ENCODE measurements at places on chromosomes 1 and 21.

- no peak for DNase-seq
Measured at GRCh38 chr1:56645677-56646305, 677 bp downstream of the PRKAA2 start.

DNA sequence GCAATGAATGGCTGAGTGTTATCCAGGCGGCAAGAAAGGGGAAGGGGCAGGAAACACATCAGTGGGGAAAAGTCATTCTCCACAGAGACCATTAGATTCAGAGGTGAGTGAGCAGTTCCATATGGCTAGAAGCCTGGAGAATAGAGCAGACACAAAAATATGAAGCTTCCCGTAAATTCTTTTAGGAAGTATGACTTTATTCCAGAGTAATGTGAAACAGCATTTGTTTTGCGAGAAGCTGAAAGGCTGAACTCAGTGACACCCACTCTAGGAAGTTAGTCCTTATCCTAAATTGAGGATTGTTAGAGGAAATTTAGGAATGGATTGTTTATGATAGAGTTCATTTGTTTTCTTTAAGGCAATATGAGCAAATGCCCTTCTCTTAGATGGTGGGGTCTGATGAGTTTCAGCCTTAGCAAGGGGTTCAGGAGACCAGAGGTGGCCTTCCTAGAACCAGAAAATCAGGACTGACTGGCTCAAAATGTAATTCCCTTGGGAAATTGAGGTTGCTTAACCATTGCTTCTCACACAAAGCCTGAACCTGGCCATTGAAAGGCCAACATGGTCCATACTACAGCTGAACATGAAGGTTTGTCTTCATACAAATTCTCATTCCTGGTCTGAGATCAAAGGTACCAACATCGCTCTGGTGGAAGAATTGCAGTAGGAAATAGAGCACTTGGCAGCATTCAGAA lies 167.5 kb downstream of the TPR start:
- no peak for DNase-seq

DNA sequence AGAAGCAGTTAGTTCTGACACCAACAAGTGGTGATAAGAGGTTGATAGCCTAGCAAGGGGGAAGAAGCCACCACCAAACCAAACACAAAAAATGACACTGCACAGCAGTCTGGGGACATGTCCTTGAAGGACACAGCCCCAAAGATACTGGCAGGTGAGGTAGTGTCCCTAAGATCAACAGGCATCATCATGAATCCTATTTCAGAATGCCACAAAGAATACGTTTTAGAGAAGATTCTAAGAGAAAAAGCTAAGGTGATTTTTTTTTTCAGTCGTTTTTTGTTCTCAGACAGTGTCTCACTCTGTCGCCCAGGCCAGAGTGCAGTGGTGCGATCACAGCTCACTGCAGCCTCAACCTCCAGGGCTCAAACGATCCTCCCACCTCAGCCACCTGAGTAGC lies 19.6 kb downstream of the MTHFR start:
- DNase-seq = no peak

GRCh38 chr21:41816583-41817165 lies 49.8 kb upstream of the RIPK4 start:
- DNase-seq = peak; percentile 32

DNA sequence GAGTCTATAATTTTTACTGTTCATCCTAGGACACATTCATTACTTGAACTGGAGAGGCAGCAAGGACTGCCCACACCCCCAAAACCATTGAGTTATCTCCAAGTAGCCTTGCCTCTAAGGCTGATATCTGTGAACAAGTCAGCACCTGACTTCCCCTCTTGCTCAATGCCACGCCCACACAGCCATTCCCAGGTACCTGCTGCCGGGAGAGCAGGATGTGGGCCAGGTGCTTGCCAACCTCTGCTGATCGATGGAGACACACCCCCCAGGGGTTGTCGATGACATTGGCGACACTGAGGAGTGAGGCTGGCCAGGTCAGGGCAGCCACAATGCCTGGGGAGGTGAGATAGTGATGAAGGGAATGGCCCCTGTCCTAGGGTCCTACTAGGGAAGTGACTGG lies 60.1 kb downstream of the TMCO4 start:
- DNase-seq = no peak

DNA sequence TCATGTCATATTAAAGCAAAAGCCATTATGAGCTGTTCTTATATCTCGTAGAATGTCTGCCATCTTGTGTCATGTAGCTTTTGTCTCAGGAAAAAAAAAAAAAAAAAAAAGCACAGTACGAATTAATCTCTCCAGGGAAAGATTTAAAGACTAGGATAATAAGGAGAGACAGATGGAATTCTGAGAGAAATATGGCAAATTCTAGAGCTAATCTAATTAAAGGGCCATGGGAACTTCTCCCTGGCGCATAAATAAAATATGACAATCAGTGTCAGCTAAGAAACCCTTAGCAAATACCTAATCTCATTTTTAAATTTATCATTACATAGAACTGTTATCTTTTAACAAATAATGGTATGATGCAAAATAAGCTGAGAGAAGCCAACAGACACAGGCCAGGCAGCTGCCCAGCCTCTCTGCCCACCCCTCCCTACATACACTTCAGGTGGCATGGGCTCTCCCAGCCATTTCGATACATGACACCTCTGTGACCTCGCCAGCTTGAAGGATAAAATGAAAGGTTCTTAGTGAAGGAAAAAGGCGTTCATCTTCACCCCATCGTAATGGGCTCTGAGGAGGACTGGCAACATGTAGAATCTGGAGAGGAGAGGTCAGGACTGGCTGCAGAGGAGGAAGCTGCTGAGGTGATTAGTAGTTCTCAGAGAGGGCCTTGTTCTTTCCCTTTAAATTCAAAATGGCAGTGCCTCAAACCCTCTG lies 39.8 kb downstream of the DISC1 start:
- DNase-seq = no peak

DNA sequence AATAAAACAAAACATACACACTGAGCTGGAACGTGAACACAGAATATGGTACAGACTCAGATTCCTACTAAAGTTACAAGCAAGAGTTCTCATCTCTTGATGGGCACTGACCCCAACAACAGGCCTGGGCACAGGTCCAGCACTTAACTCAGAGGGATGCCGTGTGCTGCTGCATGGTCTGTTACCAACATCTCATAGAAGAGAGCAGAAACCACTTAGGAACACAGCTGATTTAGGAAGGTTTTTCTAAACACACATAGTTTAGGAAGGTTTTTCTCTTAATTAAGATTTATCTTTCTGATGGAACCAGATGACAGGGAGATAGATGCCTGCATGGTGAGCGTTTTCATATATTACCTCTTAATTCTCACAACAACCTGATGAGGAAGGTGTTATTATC lies 1.5 kb downstream of the GCLM start:
- peak; percentile 62 for DNase-seq

DNA sequence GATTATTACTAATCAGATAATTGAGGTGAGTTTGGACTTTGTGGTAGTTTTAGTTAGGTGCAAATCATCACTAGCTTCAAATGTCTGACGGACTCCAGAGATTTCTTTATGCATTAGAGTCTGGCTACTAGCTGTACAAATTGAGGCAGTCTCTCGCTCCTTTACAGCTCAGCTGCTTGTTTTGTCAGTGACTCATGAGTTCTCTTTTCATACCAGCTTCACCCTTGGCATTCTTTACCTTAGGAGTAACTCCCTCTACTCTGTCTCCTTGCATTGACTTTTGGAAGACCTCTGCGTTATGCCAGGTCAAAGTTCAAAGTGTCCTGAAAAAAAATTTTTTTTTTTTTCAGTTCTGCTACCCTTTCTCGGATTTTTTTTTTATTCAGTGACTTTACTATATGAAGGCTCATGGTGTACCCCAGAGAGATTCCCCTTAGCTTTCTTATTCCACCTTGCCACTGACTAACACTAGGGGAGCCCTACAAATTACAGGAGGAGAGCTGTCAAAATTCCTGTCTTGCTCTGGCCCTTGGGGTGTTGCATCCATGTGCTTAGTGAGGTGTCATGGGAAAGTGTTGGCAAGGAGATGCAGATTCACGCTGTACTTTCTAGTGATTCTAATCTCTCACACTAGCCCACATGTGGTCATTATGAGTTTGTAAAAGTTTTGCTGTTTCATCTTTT lies 576.6 kb downstream of the ADGRL2 start:
- DNase-seq = no peak

DNA sequence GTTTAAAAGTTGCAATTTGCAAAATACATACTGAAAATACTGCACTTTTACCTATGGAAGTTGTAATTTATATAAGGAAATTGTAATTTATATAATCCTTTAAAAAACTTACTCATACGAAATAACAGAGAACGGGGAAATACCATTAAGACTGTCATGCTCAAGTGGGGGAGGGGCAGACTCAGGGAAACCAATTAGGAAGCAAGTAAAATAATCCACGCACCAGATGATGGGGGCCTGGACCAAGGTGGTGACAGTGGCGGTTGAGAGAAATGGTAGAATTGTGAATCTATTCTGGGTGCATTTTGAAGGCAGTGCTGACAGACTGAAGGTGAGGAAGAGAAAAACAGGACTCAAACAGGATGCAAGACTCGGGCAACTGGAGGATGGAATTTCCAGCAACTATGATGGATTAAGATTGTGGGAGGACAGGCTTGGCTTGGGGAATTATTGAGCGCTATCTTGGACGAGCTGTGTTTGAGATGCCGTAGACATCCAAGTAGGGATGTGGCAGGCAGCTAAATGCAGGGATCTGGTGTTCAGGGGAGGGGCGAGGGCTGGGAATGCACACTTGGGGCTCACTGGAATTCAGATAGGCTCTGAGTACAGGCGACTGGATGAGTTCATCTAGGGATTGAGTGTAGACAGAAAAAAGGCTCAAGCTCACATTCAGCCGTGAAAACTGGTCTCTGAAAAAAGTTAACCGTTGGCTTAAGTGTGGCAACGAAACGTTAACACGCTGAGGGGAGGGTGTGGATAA lies 977 bp downstream of the LCA5L start:
- DNase-seq = no peak

GRCh38 chr1:52544665-52545525 lies 8.0 kb downstream of the TUT4 start:
- DNase-seq = no peak

- no peak for DNase-seq
Measured at GRCh38 chr21:28993293-28993629, 584 bp upstream of the LTN1 start.

GRCh38 chr1:51303751-51304251 lies 26.6 kb downstream of the TTC39A start:
- DNase-seq = no peak

All from NCI-H1105 treated with DMSO at 0.1 percent for 48 hours (cell line).